HCEC 1CT (cell line): ENCODE measurements at places on chromosomes 3 and 15.

GRCh38 chr15:98745650-98746374 is 97.5 kb downstream of the IGF1R start:
- peak; percentile 15 for DNase-seq

GRCh38 chr3:123755501-123755900 is 128.6 kb downstream of the MYLK start:
- DNase-seq: no peak

- no peak for DNase-seq
Observed at GRCh38 chr15:46300716-46301115, 665.9 kb downstream of the SQOR start.

DNA sequence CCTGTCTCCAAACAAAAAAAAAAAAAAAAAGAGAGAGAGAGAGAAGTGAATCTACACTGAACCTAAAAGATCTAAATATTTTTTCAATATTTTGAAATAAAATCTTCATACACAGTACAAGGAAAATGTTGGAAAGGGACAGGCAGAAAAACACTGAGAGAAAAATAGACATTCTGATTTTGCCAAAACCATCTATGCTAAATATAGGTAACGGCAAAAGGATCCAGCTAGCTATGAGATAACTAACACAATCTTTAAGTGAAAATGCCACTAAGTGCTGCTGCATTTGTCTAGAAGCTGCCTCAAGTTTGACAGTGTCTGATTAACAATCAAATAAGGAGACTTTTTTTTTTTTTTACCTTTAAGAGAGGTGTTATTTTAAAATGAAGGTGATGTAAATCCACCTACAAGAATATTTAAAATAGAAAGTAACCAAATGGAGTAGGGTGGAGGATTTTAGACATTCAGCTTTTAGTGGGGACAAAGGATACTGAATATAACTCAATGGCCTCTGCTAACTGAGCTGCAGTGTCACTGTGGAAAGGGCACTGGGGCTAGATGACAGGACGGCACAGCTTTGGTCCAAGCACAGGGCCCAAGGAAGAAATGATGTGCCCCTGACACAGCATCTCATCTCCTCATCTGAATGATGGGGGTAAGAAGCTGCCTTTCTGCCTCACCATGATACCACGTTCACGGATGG is 62.4 kb downstream of the HACD2 start:
- no peak for DNase-seq

DNA sequence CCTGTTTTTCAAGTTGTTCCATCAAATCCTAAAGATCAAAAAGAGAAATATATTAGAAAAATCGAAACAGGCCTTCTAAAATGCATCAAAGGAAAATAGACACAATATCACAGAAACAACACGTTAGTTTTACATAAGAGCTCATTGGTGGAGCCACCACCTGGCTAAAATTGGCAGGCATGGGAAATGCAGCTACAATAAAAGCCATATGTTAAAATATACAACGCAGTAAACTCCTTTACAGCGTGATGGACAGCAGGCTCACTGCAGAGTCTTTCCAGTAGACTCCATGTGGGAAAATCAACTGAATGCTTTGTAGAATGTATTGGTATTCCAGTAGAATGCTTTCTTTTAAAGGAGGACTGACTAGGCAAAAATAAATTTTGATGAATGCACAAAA is 40.9 kb upstream of the MYO5C start:
- no peak for DNase-seq

DNA sequence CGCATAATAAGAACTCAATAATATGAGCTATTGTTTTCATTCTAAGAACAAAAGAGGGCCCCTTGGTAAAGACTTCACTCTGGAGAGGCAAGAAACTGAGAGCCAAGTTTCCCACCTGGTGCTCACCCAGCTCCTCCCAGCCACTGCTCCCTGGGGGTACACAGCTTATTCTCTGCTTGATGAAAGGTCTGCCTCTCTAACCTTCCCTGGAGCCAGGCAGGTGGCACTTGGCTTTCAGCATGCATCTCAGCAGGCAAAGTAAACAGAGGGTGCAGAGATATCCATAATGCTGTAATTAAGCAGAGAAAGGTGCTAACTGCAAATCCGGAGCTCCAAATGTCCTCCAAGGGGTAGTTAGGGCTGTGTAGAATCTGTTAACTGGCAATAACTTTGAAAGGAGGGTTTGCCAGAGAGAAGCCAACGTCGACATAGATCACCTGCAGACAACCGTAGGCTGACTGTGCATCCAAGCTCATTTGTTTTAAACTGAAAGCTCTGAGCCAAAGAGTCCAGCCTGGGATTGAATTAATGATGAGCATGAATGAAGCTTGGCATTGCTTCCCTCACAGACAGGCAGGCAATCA is 159.6 kb upstream of the PROK2 start:
- no peak for DNase-seq

GRCh38 chr15:88454867-88455810 is 12.0 kb downstream of the MRPL46 start:
- peak; percentile 53 for DNase-seq

DNA sequence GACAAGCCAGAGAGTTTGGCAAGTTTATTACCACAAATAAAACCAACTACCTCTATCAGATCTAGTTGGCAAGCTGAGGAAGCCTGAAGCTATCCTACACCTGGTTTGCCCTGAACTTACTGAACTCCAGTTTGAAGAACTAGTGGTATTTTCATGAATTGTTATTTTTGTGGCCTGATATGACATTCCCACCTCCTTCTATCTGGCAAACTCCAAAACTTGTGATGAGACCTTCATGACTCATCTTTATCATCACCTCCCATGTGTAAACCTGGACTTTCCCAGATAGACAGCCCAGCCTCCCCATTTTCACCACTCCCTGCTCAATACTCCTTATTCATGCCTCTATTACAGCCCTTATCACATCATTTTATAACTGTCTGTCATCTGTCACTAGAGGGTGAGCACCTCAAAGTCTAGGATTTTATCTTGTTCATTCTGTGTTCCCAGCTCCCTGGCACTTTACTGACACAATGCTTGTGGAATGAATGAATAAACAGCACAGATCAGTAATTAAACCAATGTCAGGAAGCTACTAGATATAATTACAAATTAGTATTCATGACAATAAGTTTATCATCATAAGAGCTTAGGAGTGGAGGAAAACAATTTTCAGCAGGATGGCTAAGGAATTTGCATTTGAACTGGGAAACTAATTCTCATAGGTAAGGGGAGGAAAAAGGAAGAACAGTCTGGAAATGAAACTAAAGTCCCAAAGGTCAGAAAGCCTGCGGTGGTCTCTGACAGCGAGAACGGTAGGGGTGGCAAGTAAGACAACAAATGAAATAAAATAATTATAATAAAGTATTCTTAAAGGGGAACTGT is 13.2 kb upstream of the TRANK1 start:
- peak; percentile 75 for DNase-seq

DNA sequence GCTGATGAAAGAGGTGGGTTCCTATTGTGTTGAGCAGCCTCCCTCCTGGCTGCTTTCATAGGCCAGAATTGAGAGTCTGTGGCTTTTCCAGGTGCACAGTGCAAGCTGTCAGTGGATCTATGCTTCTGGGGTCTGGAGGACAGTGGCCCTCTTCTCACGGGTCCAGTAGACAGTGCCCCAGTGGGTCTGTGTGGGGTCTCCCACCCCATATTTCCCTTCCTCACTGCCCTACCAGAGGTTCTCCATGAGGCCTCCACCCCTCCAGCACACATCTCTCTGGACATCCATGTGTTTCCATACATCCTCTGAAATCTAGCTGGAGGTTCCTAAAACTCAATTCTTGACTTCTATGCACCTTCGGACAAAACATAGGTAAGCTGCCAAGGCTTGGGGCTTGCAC is 201.2 kb downstream of the FAM43A start:
- no peak for DNase-seq

DNA sequence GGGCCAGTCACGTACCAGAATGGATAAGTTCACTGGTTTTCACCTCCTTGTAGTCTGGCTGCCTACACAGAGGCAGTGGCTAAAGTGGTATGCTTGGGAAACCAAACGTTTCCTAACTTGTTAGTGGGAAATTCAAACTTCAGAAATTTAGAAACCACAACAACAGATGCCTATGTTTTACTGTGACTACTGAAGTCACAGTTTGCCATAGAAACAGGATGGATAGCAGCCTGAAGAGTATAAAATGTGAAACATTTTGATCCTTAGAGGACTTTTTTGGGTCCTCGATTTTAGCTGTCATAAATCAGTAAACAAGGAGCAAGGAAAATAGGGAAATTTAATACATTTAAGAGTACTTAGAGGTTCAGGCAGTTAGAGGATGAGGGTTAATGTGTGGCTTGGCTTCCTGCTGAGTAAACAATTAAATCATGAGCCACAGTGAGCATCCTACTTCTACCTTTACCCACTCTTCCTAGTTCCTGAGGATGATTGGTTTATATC is 48.6 kb downstream of the CMSS1 start:
- peak; percentile 81 for DNase-seq

DNA sequence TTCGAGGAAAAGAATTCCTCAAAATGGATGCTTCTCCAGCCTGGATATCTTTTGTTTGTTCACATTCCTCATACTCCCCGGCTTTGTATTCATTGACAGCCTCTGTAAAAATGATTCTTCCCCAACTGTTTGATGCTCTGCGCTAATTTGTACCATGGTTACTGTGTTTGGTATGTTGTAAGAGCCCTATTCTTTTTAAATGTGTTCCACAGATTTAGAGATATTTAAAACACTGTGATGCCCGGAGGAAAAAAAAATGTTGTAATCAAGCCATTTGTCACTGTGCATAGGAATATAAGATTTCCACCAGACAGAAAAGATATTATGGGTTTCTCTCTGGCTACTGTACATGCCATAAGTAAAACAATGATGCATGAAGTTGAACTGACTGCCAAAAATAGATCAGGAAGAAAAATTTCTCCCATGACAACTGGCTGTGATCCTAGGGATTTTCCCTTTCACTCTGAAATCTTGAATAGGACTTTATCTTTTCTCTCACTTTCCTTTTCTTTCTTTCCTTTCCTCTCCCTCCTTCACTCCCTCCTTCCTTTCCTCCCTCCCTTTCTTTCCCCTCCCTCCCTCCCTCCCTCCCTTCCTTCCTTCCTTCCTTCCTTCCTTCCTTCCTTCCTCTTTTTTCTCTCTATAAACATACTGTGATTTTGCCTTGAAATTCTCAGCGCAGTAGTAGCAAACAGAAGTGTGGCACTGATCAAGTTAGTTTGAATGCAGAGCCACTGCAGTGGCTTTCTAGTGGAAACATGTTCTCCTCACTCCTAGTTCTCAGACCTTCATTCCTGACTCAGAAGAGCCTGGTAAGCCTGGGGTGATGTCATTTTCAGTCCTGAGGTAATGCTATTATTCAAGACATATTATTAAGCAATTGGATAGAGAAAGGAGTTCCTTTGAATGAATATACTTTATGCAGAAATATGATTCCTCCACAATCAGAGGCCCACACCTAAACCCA is 254.9 kb upstream of the TBL1XR1 start:
- peak; percentile 92 for DNase-seq

DNA sequence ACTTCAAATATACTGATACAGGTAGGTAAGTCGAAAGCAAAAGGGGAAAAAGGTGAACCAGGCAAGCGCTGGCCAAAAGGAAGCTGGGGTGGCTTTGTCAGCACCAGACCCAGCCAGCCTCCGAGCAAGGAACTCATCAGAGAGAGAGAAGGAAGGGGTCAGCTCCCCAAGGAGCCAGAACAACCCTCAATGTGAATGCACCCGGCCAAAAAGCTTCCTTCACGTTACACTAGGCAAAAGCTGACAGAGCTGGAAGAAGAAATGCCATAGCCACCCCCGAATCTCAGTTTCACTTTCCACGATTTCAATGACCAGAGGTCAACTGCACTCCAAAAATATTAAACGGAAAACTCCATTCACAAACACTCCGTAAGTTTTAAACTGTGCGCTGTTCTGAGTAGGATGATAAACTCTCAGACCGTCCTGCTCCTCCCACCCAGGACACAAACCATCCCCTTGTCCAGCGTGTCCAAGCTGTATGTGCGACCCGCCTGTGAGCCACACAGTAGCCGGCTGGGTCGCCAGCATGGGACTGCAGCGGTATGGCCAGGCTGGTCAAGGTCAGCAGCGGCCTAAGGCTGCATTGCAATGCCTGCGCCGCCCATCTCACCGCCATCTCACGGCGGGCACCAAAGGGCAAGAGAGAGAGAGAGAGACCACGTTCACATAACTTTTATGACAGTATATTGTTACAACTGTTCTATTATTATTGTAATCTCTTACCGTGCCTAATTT is 29.7 kb downstream of the CYFIP1 start:
- DNase-seq: no peak

- peak; percentile 76 for DNase-seq
Observed at GRCh38 chr15:51576911-51577500, 45.6 kb downstream of the DMXL2 start.

DNA sequence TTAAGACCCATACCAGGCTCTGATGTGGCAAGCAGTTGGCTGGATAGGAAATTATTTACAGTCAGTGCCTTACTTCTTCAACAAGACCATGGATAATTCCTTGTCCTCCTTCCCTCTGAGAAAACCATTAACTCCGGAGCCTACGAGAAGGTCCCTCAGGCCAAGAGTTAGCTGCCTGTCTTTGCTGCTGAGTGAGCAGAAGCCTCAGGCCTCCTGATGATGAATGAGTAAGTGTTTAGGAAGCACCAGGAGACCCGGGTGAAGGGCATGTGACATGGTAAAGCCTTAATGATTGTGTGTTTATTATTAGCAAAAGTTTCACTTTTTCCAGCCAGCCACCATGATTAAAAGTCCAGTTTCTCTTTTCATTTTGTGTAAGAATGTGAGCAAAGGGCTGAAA is 174.9 kb upstream of the TOPAZ1 start:
- DNase-seq: no peak
